ENCODE measurements at places on chromosomes 4 and X.

GRCh38 chrX:150777328-150777992, 84.3 kb downstream of the MTMR1 start:
- no peak for DNase-seq

GRCh38 chr4:77052352-77052751, 23.4 kb downstream of the CCNI start:
- DNase-seq: peak; percentile 49

DNA sequence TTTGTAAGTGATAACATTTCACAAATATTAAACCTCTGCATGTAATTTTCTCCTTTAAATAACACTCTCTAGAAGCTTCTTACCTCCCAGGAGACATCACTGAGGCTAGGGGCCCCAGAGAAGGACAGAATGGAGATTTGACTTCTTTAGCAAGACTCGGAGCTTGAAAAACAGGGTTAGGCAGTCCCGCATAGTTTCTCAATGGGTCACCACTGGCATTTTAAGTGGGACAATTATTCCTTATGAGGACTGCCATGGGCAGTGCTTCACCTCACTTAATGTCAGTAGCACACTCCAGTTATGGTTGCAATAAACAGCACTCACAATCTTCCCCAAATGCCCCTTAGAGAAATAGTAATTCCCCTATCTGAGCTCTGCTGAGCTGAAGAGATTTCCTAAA, 66.7 kb upstream of the NOCT start:
- DNase-seq: no peak

DNA sequence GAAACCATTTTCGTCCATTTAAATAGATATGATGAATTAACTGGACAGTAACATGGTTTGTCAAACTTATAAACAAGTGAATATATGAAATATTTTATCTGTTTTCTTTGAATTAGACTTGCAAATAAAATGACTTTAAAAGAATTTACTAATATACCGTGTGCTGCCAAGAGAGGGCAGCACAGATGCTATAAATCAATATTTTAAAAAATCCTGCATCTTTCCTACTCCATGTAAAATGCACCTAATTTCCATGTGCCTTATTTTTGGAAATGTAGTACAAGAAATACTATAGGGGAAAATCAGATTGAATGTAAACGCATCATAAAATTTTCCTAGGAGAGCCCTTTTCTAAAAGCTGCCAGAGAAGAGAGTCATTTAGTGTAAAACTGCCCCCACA, 62.2 kb downstream of the PRKX start:
- DNase-seq: no peak

DNA sequence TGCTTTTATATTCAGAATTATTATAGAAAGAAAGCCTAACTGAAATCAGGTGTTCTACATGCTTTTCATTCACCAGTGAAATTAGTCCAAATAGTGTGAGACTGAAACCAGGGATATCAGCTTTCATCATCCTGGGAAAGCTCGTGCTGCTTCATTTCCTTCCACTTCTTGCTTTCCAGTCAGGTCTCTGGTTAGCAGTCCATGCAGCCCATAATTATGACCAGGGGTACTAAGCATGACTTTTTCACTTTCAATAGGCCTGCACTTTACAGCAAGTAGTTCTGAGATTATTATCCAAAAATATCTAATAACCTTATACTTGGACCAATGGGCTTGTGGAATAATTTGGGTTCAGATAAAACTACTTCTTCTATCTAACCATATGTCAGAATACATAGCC, 673.2 kb upstream of the MAGEB2 start:
- no peak for DNase-seq

DNA sequence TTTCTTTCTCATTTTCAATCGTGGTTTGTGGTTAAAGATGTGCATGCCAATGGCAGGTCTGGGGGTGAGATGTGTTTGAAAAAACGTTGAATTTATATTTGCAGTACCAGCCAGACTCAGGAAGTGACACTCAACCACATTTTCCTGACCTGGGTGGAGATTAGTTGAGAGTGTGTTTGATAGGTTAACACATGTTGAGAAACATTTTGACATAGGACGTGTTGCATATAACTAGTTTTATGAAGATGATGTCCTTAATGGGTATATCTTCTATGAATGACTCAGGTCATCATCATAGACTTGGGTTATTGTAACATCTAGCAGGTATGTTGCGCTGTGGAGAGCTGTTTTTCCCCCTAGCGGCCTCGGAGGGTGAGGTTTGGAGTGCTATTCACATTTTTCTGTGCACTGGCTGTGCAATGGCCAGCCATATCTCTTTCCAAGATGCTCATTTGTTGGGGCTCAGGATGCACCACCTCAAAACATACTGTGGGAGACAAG, 21.7 kb upstream of the CD38 start:
- peak; percentile 64 for DNase-seq

- no peak for DNase-seq
These were observed 876.4 kb upstream of the SLIT2 start for GRCh38 chr4:19375136-19375804.

- no peak for DNase-seq
These were observed 1879.4 kb upstream of the TENM3 start for GRCh38 chr4:180363815-180364214.

- no peak for DNase-seq
These were observed 61.2 kb downstream of the TRIM2 start for GRCh38 chr4:153265306-153266047.
